ENCODE measurements at places on chromosomes 7 and 10.

GRCh38 chr7:51263631-51264484 lies 52.8 kb downstream of the COBL start:
- DNase-seq = no peak

DNA sequence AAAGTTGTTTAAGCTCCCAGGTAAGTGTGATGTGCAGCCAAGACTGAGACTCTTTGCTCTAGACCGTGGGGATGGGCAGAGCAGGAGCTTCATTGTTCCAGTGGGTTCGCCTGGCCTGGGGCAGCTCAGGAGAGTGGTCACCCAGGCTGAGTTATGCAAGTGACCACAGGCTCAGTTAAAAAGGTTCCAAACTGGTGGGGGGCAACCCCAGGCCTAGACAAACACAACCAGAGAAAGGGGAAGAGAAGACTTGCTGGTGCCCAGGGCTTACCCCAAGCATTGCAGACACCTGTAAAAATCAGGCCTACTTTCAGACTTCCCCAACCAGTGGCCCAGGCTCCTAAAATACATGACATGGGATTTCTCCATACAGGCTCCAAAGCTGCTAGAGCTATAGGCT lies 21.6 kb downstream of the CREB3L2 start:
- no peak for DNase-seq

DNA sequence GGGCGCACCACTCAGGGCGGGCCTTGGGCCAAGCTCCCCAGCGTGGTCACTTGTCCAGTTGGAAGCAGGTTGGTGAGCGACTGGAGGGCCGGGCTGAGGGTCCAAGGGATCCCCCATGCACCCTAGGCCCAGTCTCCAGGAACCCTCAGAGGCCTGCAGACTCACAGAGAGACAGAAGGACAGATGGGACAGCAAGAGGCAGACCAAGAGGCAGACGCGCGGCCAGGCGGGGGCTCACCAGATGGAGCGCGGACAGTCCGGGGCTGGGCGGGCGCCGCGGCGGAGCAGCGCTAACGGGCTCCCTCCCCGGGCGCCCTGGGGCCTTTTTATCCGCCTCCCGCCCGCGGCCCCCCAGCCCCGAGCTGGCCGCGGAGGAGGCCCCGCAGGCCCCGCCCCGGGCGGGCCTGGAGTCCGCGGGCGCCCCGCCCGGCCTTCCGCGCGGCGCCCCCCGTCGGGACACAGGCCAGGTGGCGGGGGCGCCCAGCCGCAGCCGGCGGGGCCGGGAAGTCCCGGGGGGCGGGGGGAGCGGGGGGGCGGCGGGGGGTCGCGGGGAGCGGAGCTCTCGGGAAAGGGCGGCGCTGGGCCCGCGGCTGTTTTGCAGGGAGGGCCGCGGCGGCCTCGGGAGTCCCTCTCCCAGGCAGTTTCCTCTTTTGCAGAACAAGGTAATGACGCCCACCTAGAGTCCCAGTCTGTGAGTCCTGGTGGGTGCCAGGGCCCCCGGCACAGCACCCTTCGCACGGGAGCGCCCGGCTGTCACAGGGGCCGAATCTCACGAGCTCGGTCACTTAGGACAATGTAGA lies at the start of gene LOXL4:
Gene LOXL4 (minus strand): TSS at position 301 of the 800 bp plus-strand sequence. CDS start 5,175 bp downstream, outside the sequence.
- DNase-seq = no peak

DNA sequence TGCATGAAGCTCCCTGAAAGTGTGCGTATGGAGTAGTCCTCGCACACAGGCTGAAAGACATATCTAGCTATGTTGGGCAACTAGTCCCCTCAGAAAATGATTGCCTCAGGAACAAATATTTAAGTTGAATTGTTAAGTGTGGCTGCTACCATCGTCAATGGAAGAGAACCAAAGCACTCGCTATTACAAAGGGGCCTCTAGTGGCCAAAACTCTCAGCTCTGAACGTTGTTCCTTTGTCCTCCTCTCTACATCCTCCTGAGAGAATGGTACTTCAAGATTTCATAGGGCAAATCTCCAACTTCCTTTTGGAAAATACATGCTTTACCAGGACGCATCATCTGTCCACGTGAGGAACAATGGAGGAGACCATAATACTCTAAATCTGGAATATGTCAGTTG lies 209.9 kb downstream of the NRG3 start:
- no peak for DNase-seq

DNA sequence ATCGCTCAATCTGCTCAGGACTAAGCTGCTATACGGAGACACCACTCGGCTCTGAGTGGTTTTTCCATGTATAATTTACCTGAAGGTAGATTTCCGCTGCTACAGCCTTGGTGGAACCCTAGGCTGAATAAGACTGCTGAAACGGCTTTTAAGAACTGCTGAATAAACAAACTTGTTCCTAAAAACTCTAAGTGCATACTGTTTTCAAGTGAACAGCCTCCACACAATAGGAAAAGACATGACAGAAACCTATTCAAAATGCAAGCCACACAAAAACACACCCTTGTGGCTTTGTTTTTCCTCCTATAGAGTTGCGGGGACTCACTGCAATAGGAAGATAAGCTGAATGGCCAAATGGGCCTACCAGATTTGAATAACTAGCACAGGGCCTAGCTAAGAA lies 117.2 kb downstream of the UBE2H start:
- no peak for DNase-seq

All from kidney glomerular epithelial cell (primary cell).